ENCODE measurements at places on chromosomes 6 and 20.

GRCh38 chr6:89122625-89123024 is 4.8 kb upstream of the SRSF12 start:
- no peak for DNase-seq

DNA sequence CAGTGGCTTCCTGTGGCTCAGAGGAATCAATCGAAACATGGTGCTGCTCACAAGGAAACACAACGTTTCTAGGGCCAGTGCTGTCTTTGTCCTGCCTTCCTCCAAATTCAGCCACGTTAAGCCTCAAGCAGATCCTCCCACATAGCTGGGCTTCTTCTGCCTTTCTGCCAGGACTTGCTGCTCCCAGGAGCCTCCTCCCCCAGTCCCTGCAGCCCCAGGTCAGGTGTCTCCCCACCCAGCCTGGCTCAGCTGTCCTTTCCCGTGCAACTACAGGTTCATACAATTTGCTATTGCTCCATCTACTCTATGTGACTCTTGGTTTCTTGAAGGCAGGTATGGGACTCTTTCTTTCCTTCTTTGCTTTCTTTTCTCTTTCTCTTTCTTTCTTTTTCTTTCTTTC is 215.3 kb upstream of the RNF24 start:
- no peak for DNase-seq

DNA sequence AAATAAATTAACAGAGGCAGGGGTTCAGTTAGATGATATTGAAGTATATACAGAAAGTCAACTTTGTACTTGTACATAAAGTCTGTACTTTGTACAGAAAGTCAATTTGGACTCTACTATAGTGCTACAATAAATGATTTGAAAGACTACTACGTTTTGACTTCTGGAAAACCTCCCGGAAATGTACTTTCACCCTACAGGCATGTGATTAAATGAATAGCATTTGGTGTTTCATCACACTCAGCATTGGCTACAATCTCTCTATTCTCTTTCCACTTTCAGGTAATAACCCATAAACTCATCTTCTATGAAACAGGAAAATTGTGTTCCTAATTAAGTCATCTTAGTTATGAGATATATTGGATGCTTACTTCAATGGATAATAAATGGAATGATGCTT is 25.6 kb upstream of the MC3R start:
- DNase-seq: no peak

DNA sequence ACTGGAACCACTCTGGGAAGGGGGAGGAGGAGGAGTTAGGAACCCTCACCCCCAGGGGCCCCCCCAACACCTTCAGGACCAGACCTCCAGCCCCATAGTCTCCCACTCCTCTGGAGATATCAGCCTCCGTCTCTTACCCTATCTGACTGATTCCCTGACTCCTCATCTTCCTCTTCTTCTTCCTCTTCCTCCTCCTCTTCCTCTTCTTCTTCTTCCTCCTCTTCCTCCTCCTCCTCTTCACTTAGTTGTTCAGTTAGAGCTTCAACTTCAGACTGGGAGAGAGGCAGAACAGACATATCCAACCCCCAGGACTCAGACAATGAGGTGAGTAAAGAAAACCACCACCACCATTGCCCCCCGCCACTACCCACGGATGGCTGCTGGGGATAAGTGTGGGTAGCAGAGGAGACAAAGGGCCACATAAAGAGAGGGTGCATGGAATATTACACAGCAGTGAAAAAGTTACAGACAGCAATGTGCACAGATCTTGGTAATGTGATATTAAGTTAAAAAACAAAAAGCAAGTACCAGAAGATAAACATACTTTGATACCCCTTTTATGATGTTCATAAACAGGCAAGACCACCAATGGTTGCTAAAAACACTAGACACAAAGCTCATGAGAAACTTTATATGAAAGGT is 8.0 kb downstream of the EHMT2 start:
- no peak for DNase-seq

- no peak for DNase-seq
These were observed 1.8 kb downstream of the EPB41L2 start for GRCh38 chr6:131061041-131061750.

DNA sequence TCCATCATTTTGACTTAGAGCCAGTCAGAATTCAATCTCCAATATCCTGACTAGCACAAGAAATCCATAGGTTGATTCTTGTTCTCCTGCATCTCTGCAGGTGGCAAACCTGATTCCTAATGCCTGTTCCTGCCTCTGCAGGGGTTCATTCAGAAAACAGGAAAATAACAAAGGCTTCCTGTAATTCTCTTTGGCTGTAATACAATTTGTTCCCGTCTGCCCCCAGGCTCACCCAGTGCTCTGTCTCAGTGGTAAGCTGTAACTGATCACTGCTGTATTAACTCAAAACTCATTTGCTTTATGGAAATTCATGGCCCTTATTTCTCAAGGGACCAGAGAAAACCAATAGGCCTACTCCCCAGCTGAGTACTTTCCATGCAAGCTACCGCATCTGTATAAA is 88.6 kb downstream of the OPRM1 start:
- no peak for DNase-seq

GRCh38 chr6:130010387-130010786 is 8.0 kb upstream of the L3MBTL3 start:
- DNase-seq: no peak

DNA sequence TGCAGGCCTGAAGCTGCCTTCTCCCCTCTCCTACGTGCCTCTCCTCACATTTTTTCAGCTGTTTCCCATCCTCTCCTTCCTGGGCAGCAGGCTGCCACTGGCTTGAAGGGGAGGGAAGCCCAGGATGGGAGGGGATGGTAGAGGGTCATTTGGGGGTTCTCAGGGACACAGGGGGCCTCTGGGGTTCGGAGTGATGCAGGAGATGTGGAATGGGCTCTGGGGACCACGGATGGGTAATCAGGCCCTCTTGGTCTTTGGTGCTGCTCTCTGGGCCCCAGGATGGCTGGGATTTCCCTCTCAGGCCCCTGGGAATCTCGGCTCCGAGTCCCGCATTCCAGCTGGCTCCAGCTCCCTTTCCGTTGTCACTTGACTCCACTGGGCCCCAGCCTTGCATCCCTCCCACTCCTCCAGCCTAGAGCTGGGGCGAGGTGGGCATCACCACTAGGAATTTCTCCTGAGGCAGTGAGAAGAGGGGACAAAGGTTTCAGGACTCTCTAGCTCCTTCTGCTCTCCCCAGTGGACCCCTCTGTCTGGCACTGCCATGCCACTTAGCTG is 2.0 kb upstream of the DDR1 start:
- DNase-seq: no peak

- DNase-seq: no peak
These were observed 46.3 kb upstream of the NHSL1 start for GRCh38 chr6:138545621-138545980.

DNA sequence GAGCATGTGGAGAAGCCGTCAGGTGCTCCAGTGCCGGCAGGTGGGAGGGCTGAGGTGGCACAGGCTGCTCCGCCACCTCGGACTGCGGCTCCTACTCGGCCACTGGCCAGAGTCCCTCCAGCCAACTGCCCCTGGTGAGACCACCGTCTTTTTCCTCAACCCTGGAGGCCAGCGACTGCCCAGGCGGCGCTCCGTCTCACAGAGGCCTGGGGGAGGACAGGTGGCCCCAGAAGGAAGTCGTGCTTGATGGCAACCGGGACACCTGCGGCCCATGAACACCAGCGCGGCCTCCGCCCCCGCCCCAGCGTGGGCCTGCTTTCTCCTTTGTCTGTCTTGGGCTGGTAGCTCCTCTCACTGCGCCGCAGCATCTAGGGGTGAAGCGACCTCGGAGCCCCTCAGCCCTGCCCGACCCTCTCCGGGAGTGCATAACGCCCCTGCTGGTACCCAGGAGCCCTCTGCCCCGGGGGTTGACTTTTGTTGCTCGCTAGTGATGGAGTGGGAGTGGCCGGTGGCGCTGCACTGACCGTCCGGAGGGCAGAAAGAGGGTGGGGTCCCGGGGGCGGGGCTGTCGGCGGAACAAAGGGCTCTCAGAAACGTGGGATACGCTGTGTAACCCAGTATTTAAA is 706 bp upstream of the TUBB2B start:
- peak; percentile 65 for DNase-seq

- DNase-seq: no peak
These were observed 11.7 kb downstream of the TPD52L1 start for GRCh38 chr6:125165256-125165655.

GRCh38 chr20:63641146-63641791 is 12.0 kb downstream of the STMN3 start:
- DNase-seq: no peak

DNA sequence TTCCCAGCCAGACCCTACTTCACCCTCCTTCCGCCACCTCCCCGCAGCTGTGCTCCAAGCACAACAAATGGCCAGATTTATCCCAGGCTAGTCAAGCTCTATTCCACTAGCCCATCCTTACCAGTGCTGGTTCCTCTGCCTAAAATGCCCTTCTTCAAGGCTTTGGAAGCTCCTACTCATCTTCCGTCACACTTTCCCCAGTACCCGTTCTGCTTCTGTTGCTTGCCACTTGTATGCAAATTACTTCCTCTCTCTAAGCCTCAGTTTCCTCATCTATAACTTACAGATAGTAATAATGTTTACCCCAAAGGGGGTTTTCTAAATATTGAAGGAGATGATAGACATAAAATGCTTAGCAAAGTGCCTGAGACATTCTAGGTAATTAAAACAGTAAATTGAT is 193.1 kb downstream of the MAFB start:
- DNase-seq: no peak

- DNase-seq: no peak
These were observed 8.8 kb downstream of the POFUT1 start for GRCh38 chr20:32216179-32217142.

- no peak for DNase-seq
These were observed 71.5 kb upstream of the DTNBP1 start for GRCh38 chr6:15734118-15734897.

DNA sequence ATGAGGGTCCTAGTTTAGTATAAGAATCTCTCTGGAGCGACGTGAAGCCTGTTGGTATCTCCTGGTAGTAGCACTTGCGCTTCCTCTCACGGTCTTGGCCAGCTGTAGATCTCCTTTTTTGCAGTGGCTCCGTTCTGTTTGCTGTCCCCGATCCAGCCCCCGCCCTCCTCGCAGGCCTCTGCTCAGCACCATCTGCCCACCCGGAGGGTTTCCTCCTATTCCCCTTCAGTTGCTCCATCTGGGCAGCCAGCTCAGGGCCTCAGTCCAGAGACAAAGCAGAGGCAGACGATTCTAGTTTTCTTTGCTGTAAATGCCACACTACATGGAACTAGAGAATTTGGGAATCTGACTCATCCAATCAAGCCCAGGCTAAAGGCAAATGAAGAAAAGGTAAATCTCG is 126.6 kb downstream of the TIAM2 start:
- DNase-seq: no peak

DNA sequence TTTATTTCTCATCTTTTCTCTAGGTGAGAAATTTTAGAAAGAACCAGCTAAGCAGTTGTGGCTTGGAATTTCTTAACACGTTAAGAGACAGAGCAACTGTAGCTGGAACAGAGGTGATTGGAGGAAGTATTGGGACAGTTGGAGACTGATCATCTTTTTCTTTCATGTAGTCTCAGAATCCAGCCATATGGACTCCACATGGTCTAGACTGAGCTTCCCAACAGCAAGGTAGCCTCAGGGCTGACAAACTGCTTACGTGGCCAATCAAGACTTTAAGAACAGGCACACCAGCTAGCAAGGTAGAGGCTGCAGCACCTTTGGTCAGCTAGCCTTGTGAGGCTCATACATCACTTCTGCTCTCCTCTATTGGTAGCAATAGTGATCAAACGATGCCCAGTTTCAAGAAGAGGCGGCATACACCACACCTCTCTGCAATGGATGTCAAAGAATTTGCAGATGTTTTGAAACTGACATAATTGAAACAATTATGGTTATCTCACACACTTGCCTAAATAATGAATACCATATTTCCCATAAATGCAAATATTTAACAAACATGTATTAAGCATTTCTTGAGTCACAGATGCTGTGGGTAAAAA is 590.5 kb upstream of the SLC35B3 start:
- DNase-seq: no peak

DNA sequence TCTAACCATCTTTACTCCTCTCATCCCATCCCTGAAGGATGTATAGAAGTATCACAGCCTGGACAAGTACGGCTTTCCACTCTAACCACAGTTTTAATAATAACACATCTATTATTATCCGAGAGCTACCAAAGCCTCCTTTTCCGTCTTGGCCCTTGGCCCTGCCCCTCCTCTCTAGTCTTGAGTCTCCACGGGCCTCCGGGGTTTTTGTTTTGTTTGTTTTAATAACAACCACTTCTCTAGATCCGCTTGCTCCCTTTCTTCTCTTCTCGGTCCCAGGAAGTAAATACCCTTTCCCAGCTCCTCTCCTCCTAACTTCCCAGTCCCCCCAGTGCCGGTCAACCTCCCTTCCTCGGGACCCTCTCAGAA is 661 bp downstream of the LCA5 start:
- no peak for DNase-seq

GRCh38 chr6:94099072-94099471 is 679.7 kb upstream of the EPHA7 start:
- DNase-seq: no peak

DNA sequence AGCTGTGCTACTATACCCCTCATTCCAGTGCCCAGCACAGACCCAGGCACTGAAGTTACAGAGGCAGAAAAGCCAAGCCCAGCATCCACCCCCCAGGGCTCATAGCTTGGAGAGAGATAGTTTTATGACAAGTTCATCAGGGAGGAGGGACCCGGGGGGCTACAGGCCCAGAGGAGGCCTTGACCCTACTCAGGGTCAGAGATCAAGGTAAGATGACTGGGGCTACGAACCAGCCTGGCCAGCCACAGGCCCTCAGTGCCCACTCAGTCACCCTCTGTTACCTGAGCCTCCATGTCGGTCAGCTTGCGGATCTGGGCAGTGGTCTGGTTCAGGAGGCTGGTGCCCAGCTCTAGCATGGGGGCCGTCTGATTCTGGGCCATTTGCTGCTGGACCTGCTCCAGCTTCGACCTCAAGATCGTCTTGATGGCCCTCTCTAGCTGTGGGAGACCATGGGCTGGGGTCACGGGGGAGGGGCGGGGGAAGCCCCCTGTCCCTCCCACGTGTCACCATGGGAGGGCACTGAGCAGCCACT is 26.1 kb downstream of the ANGPT4 start:
- no peak for DNase-seq

GRCh38 chr20:53385941-53386767 is 207.5 kb downstream of the ZNF217 start:
- DNase-seq: no peak

DNA sequence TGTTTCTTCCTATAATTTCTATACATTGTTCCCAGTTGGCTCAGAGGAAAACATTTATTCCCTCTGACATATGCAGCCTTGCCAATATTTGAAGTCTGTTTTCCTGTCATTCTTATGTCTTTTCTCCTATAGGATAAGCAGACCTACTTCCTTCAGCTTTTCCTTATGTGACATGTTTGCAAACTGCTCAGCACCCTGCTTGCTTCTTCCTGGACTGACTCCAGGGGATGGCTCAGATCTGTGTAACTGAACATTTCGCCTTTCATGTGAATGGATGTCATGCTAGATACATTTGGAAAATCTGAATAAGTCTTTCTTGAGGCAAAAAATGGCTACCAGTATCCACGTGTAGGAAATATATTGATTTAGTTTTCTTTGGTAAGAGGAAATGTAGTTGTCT is 113.2 kb downstream of the CARMIL1 start:
- no peak for DNase-seq

GRCh38 chr6:36834576-36835341 is 4.5 kb downstream of the CPNE5 start:
- no peak for DNase-seq

All from progenitor cell of endocrine pancreas (in vitro differentiated cells).